ENCODE measurements at places on chromosomes 4 and X. TPM values are rescaled to one million over a fixed set of nuclear protein-coding genes. Genes with fewer than 3 reads are reported as not detected.

- H3K4me3 ChIP-seq: no peak overlapping the region
- DNase-seq: no peak
- H3K27me3 ChIP-seq: no peaks in the 10 kb centered on the region
- peaks cover under 1% of the 10 kb centered on the region for H3K36me3 ChIP-seq
These were observed 282.5 kb upstream of the PCDH10 start for GRCh38 chr4:132866616-132867015.

DNA sequence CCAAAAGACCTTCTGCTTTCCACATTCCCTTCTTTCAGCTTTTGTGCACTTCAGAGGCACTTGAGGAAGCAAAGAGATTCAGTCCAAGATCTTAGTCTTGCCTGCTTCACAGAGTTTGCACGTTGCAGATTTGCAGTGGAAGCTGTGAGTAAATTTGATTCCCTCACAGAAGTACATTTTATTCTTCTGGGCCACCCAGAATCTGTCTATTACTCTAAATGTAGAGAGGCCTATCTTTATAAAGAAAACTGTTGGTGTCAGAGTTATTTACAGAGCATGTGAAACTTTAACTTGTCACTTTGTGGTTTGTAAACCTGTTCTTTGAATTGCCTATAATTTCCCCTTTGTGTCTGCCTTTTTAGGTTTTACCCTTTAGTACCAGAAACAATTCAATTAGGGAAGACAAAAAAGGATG, 15.5 kb downstream of the SPRY1 start:
- no peaks in the 10 kb centered on the region for H3K36me3 ChIP-seq
- H3K27me3 ChIP-seq: peaks cover 2% of the 10 kb centered on the region
- H3K27ac ChIP-seq: peak overlapping the region; percentile 39
- DNase-seq: no peak
- no peak overlapping the region for H3K4me3 ChIP-seq

Gene GPM6B
- polyA plus RNA-seq: 0.11 TPM

- peaks cover 4% of the 10 kb centered on the region for H3K27me3 ChIP-seq
- H3K4me1 ChIP-seq: no peaks in the 10 kb centered on the region
- no peak for DNase-seq
- H3K27ac ChIP-seq: no peak overlapping the region
- no peaks in the 10 kb centered on the region for H3K36me3 ChIP-seq
These were observed 82.6 kb upstream of the GYPA start for GRCh38 chr4:144223149-144223548.

GRCh38 chr4:40719008-40719623, 30.6 kb upstream of the NSUN7 start:
- no peak overlapping the region for H3K4me3 ChIP-seq
- H3K36me3 ChIP-seq: no peaks in the 10 kb centered on the region
- no peak overlapping the region for H3K27ac ChIP-seq
- no peak for DNase-seq

Gene TRO
- not detected for polyA plus RNA-seq

Gene HSD17B13
- polyA plus RNA-seq: not detected

GRCh38 chr4:158013858-158014257, 159.0 kb downstream of the GASK1B start:
- H3K27ac ChIP-seq: no peak overlapping the region
- no peaks in the 10 kb centered on the region for H3K4me1 ChIP-seq
- no peak for DNase-seq

Gene ZIC3
- polyA plus RNA-seq: not detected

DNA sequence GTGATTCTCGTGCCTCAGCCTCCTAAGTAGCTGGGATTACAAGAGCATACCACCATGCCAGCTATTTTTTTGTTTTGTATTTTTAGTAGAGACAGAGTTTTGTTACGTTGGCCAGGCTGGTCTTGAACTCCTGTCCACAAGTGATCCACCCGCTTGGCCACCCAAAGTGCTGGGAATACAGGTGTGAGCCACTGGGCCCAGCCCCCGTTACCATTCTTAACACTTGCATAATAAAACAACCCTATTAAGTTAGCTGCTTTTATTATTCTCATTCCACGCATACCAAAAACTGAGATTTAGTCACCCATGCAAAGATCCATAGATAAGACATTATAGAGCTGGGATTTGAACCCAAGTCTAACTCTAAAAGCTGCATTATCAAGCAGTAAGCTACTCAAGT, 6.0 kb upstream of the TEX13A start:
- H3K27me3 ChIP-seq: no peaks in the 10 kb centered on the region
- no peaks in the 10 kb centered on the region for H3K4me1 ChIP-seq
- no peak overlapping the region for H3K27ac ChIP-seq
- DNase-seq: no peak
- H3K36me3 ChIP-seq: no peaks in the 10 kb centered on the region

DNA sequence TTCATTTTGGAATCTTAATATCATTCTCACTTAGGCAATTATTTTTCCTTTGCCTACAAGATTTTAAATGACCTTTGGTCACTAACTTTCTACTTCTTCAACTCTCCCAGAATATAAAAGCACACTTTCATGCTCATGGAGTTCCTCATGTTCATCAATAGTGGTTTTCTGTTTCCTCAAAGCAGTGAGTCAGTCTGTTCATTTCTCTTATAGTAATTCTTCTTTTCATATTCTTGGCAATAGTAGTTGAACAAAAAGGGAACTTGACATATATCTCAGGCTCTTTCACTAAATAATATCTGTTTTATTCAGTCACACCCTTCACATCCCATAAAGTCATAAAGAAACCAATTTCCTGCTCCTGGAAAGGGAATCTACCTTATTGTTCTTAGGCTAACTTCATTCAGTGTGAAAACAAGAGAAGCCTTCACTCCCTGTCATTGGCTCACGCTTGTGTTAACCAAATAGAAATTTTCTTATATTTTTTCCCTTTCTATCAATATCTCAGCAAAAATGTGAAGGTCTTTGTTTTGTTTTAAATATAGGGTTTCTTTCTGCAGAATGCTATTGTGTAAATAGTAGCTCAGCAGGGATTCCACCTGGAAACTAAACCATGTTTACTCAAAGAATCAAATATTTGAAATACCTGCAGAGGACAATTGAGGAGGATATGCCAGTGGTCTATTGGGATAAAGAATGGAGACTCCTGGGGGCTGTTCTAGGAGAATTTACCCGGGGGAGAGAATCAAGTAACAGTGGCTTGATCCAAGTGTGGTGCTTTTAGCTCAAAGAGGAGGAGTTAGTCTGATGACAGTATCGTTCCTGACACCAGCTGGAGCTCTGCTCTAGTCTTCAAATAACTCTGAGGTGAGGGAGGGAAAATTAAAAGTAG, 13.4 kb upstream of the TNIP3 start:
- DNase-seq: no peak
- no peak overlapping the region for H3K27ac ChIP-seq
- H3K36me3 ChIP-seq: peaks cover 28% of the 10 kb centered on the region
- no peak overlapping the region for H3K4me3 ChIP-seq
- peaks cover 42% of the 10 kb centered on the region for H3K4me1 ChIP-seq

DNA sequence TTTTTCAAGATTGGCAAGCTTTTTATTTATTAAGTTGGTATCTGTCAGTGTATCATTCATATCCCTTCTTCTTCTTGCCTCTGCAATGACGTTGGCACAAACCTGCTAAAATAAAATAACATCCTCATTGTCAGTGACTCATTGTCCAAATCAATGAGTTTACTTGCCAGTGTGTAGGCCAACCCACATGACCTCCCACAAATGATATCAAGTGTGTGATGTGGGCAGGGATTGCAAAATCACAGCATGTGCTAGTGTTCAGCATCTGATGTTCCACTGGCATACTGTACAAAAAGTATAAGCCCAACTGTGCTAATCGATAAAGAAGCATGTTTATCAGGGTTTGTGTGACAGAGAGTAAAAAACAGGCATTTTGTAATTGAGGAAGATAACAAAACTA, 25.5 kb downstream of the GPAT3 start:
- H3K27ac ChIP-seq: no peak overlapping the region
- H3K27me3 ChIP-seq: no peaks in the 10 kb centered on the region
- H3K4me1 ChIP-seq: no peaks in the 10 kb centered on the region
- no peak overlapping the region for H3K4me3 ChIP-seq

Measured in immature natural killer cell (primary cell).